ENCODE measurements at places on chromosomes 12 and 14.

- DNase-seq: no peak
These were observed 150.1 kb downstream of the SLC38A4 start for GRCh38 chr12:46675736-46676135.

- no peak for DNase-seq
These were observed 23.8 kb upstream of the ATP5MC2 start for GRCh38 chr12:53699678-53700025.

DNA sequence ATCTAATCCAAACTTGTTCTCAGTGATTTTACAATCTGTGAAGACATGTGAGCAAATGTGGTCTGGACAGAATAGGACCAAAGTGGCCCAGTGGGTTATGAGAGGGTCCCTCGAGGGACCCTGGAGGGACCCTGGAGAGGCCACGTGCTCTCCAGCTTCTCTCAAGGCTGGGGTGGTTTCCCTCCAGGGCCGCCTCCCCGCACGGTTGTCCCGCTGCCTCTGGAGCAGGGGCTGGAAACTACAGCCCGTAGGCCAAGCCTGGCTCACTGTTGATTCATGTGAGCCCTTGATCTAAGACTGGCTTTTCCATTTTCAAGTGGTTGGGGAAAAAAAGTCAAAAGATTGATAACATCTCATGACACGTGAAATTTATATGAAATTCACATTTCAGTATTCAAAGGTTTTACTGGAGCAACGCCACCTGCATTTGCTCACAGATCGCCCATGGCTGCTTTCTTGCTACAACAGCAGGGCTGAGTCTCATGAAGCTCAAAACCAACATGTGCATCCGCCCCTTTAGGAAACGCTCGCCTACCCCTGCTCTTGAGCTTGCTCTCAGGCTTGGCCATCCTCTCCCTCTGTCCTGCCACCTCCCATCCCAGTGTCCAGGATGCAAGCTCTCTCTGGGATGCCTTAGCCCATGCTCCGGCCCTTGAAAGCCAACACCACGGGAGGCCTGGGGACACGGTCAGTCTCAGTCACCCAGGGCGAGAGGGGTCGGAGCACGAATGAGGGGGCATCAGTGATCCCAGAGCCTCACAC lies 12.1 kb upstream of the LRTM2 start:
- no peak for DNase-seq

DNA sequence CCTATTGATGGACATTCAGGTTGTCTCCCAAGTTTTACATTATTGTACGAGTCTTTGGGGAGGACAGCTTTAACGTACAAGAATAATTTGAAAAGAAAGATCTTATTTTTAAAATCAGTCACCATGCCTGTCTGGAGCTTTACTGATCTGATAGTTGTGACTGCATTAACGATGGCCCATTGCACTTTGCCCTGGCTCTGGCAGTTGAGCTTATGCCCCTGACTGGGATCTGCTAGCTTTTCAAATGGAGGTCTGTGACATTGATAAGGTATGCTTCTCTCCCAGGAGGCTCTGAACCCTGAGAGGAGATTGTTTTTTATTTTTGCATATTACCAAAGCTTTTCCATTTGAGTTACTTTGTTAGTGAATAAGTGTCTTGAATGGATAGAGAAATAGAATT lies 17.9 kb upstream of the RAB3IP start:
- DNase-seq: no peak

DNA sequence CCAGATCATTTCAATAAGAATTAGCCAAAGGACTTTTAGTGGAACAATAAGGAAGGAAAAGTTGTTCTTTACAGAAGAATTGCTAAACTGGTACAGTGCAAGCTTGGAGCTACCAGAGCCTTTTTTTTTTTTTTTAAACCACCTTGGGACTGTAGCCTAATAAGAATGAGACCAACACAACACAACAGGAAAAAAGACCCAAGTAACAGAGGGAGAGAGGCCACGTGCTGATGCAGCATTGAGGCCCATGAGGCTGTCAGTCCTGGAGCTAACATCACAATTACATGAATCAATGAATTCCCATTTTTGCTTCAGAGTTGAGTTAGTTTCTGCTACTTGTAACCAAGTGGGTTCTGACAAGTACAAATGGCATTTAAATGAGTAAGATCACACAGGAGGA lies 149.0 kb upstream of the EEA1 start:
- DNase-seq: no peak

GRCh38 chr12:77888611-77889010 lies 57.9 kb downstream of the NAV3 start:
- no peak for DNase-seq

DNA sequence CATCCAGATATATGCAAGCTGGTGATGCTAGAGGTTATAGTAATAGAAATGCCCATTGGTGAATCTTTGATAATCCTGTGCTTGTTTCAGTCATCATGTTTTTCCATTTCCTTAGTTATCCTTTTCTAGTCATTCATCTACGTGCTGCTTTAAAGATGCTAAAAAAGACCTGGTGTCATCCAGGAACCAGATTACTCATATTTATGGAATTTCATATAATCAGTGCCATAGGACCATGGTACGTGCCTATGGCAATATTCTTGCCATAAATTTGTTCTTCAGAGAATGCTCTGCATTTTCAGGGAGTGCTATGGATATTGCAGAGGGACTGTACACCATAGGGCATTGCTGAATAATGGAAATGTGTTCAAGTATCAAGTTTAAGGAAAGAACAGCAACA lies 267.3 kb downstream of the AKAP6 start:
- DNase-seq: no peak

DNA sequence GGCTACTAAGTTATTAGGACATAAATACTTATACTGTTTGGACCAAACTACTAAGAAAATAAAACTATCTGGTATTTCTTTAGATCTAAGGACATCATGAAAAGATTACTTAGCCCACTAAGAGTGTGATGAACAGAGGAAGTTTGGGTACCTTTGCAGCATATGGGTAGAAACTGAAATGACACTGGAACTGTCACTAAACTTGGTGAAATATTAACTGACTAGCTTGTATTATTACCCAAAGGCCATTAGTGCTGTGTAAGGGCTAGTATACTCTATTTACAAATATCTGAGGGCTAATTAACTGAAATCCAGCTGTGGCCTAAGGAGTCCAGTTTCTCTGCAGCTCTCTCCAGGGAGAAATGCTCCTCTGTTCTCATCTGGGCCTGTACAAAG lies 45.5 kb downstream of the PAWR start:
- DNase-seq: no peak

DNA sequence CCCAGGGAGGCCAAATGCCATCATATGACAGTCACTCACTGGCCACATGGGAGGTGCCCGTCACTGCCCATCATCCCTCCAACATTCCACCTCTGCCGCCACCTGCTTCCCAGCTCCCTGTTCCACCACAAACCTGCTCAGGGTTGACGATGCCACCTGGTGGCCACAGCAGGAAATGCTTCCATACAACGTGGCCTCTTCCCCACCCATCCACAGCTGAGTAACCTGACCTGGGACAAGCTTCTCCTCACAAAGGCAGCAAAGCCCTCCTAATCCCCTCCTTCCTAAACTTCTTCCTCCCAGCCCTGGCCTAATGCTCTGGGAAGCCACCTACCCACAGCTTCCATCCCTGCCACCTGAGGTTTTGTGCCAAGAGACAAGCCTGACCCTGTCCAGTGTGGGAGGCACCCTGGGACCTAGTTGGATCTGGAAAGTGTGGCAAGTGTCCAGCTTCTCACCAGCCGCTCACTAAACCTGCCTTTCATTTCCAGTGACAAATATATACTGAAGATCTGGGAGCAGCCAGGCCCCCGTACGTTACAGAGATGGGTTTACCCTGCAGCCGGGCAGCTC lies 4.3 kb downstream of the DEGS2 start:
- no peak for DNase-seq

GRCh38 chr14:68596701-68597100 lies 196.2 kb downstream of the ZFP36L1 start:
- no peak for DNase-seq

DNA sequence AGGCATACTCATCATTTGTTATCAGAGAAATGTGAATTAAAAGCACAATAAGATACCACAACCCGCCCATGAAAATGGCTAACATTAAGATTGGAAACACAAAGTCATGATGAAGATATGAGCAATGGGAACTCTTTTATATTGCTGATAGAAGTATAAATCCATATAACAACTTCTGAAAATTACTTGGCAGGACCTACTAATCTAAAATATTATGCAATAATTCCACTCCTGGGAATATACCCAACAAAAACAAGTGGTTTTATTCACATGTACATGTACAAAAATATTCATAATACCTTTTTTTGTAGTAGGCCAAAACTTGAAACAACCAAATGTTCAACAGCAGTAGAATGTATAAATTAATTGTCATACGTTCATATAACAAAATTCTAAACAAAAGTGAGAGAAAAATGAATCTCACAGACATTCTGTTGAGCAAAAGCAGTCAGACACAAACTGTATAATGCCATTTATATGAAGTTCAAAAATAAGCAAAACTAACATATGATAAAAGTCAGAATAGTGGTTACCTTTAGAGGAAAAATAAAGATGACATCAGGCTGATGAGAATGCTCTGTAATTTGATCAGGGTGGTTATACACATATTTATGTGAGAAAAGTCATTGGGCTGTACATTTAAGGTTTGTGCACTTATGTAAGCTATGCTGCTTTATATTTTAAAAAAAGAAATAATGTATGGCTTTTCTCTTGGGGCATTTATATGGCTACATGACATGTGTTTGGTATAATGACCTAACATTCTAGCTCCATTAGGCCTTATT lies 309.2 kb upstream of the KITLG start:
- DNase-seq: no peak

DNA sequence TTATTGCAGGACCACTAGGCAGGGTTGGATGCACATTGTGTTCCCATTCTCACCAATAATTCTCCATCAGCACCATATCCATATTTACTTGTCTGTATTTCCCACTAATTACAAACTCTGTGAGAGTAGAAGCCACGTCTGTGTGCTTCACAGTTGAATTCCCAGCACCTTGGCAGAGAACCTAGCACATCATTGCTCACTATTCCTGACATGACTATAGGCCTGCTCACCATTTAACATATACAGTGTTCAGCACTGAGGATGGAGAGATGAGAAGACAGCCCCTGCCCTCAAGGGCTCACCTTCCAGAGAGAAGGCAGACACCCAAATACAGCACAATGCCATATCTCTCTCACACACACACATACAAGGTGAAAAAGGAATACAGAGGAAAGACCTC lies 5.0 kb downstream of the DAD1 start:
- no peak for DNase-seq

GRCh38 chr14:68477110-68477455 lies 315.8 kb downstream of the ZFP36L1 start:
- no peak for DNase-seq

DNA sequence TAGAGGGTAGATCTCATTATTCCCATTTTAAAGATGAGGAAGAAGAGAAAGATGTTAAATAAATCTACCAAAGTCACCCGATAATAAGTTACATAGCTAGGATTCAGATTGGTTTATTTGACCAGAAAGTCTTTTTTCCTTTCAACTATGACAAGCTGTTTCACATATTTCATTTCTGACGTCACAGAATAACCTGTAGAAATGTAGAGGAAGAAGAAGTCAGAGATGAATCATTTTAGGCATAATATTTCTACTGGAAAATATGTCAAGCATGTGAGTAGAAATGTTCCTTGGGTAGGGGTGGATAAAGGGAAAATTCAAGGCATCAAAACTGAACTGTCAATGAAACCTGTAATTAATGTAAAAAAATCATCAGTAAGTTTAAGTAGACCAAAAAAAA lies 107.0 kb downstream of the MGST1 start:
- no peak for DNase-seq

- DNase-seq: peak; percentile 37
These were observed 3.6 kb downstream of the TNS2 start for GRCh38 chr12:53053218-53054111.

- no peak for DNase-seq
These were observed 9.3 kb downstream of the ETV6 start for GRCh38 chr12:11658791-11659190.

DNA sequence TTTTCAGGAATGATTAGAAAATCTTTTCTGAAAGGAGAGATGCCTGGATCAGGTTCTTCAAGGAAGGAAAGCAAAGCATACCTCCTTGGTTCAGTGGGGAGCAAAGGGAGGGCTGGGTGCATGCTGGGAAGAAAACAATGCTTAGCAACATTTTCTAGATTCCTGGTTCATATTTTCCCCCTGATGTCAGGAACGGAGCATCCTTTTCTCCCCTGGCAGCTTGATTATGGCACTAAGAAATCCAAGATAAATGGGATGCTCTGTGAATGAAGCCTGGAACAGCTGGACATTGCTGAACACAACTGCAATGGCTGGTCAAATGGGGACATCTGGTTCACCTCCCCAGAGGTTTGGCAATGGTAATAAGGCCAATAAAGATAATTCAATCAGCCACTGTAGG lies 50.9 kb downstream of the KCNA5 start:
- DNase-seq: no peak

GRCh38 chr12:91397866-91398532 lies 215.4 kb upstream of the DCN start:
- DNase-seq: no peak

DNA sequence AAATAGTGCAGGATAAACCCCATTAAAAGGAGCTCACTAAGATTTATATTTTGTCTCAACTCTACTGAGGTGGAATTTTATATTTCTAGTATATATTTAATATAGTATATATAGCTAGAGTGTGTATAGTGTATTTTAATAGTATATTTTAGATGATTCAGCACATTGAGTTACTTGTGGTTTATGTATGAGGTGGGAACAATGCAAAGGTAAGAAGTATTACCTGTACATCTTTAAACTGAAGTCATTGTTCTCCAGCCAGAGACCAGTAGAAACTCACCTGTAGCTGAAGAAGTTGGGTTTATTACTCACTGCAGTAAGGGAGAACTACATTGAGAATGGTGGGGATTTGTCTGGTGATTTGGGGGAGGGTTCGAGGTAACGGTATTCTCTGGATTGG lies 15.9 kb downstream of the ETNK1 start:
- no peak for DNase-seq

DNA sequence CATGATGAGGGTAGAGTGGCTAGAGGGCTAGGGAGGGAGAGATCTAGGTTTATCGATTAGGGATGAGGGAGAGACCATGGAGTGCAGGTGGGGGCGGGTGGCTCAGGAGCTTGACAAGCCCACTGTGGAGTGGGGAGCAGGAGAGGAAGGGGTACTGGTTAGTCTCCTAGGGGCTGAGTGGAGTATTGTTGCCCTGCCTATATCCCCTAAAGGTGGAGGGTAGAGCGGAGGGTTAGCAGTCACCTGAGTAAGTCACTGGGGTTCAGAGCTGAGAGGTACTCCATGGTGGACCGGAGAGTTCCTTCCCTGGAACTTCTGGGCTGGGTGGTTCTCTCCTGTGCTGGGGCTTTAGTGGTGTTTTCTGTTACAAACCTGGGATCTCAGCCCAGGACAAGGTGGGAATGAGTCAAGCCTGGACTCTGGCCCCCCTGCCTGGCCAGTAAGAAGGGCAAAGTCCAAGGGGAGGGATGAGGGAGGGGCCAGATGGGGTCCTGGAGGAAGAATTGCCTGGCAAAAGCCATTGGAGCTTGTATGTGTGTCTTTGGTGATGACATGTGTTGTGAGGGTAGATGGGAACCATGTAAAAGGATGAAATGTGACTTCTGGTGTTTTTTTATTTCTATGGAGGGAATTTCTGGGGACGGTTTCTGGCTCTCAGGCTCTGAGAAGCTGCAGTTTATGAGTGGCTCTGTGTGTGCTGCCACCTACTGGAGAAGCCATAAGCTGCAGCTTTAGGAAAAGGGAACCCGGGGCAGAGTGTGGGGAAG lies at the start of gene CIDEB:
TSS of gene CIDEB (minus strand) at position 403 of the 767 bp plus-strand sequence. CDS start at position 284, 119 bp downstream.
- DNase-seq: peak; percentile 35

GRCh38 chr12:28507033-28507432 lies 316.8 kb downstream of the CCDC91 start:
- DNase-seq: no peak

GRCh38 chr12:30201301-30202160 lies 417.8 kb upstream of the TMTC1 start:
- no peak for DNase-seq

- DNase-seq: no peak
These were observed 15.0 kb upstream of the MEG3 start for GRCh38 chr14:100810861-100811461.
